IgD-negative memory B cell (primary cell): ENCODE measurements at places on chromosomes 3 and 15. TPM values are rescaled to one million over a fixed set of nuclear protein-coding genes. Genes with fewer than 3 reads are reported as not detected.

The PROK2 gene
- polyA plus RNA-seq, result not detected

The ISY1 gene
- polyA plus RNA-seq, result 71.9 TPM

The GPR62 gene
- polyA plus RNA-seq, result not detected

The RUBCN gene
- 46.5 TPM for polyA plus RNA-seq

The GP9 gene
- polyA plus RNA-seq, result 4.3 TPM

The COL6A5 gene
- not detected for polyA plus RNA-seq

The ALAS1 gene
- 24.8 TPM for polyA plus RNA-seq

The MB21D2 gene
- not detected for polyA plus RNA-seq

The CDHR4 gene
- polyA plus RNA-seq, result not detected
